ENCODE measurements at places on chromosomes 16 and 17. TPM values are rescaled to one million over a fixed set of nuclear protein-coding genes. Genes with fewer than 3 reads are reported as not detected.

NETO2 gene
- total RNA-seq, result 54.7 TPM

TMEM98 gene
- total RNA-seq, result 67.3 TPM

PKMYT1 gene
- total RNA-seq, result 70.3 TPM

MILR1 gene
- total RNA-seq, result 5.1 TPM

ABCA10 gene
- 0.06 TPM for total RNA-seq

ZDHHC7 gene
- 34.4 TPM for total RNA-seq

ALG1 gene
- total RNA-seq, result 15.1 TPM

IFI35 gene
- 6.0 TPM for total RNA-seq

DNAAF1 gene
- total RNA-seq, result not detected

EXOC3L1 gene
- 0.63 TPM for total RNA-seq

NPW gene
- total RNA-seq, result 0.46 TPM

SIAH1 gene
- 20.2 TPM for total RNA-seq

SKAP1 gene
- 0.17 TPM for total RNA-seq

ZNF597 gene
- total RNA-seq, result not detected

KRT222 gene
- not detected for total RNA-seq

SP2 gene
- 1.5 TPM for total RNA-seq

GUCY2D gene
- not detected for total RNA-seq

RABEP2 gene
- 54.1 TPM for total RNA-seq

ENPP7 gene
- total RNA-seq, result not detected

MYH2 gene
- total RNA-seq, result not detected

PRR35 gene
- total RNA-seq, result not detected

SLFN14 gene
- total RNA-seq, result not detected

NRN1L gene
- total RNA-seq, result not detected

KRT15 gene
- total RNA-seq, result 3.1 TPM

Measured in Daoy (cell line).